ENCODE measurements at places on chromosomes 6 and 20.
A peak's percentile ranks its signal among the peaks of the same experiment; 100 is the strongest.

DNA sequence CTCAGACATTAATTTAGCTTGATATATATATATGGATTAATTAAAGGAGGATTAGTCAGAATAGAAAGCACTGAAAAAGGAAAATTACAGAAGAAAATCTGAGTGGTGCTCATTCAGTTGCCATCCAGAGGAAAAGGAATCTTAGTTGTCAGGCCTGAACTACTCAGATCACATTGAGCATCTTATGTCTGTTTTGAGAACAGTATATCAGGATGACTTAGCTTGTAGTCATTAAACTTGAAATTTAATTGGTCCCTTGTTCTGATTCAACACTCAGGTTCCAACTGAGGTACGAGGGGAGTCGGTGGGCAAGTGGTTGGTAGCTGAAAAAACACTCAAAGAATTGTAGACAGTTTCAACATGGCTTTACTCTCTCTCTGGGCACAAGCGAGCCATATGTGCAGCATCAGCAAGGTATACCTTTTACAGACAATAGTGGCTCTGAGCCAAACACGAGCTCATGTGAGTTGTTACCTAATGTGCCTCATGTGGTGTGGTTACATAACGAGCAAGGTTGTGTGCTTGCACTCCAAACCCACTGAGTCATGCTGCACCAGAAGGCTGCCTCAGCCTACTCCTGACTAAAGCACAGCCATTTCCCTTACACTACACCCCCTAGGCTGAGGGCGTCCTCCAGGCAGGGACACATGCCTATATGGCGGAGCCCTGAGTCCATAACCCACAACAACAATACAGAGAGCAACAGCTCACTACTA, 73.0 kb upstream of the HMGN3 start:
- no peak overlapping the region for H3K4me3 ChIP-seq
- H3K4me1 ChIP-seq = no peaks in the 10 kb centered on the region
- H3K27me3 ChIP-seq = no peaks in the 10 kb centered on the region
- H3K36me3 ChIP-seq = no peaks in the 10 kb centered on the region
- no peak overlapping the region for H3K27ac ChIP-seq

DNA sequence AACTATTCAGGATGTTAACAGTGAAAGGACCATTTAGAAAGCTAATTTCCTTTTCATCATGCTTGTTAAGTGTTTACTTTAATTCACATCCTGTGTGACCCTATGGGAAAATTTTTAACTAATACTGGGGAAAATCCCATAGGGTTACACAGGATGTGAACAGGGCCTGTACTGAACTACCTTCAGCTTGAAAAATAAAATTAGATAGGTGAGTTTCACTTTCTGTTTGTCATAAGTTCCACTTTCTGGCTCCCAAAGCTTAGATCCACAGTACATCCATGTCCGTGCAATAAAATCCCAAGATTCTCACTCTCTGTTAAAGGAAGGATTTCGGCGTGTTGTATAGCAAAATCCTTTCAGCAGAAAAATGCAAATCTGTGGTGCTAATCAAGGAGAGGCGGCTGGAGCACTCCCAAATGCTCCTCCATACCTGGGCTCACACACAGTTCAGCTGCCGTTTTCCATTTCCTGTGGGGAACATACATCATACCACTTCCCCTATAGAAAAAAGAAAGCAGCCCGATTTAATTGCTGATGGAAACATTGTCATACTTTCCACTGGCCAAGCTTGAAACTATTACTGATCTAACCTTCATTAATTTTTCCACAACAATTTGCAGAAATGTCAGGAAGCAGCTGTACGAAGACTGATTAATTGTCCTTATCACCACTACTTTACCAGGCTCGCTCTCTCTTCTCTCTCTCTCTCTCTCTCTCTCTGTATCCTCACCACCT, 125.2 kb downstream of the HIVEP2 start:
- DNase-seq = no peak
- peaks cover 36% of the 10 kb centered on the region for H3K4me1 ChIP-seq
- no peaks in the 10 kb centered on the region for H3K27me3 ChIP-seq
- peaks cover 13% of the 10 kb centered on the region for H3K36me3 ChIP-seq
- H3K4me3 ChIP-seq = peak overlapping the region; percentile 81

DNA sequence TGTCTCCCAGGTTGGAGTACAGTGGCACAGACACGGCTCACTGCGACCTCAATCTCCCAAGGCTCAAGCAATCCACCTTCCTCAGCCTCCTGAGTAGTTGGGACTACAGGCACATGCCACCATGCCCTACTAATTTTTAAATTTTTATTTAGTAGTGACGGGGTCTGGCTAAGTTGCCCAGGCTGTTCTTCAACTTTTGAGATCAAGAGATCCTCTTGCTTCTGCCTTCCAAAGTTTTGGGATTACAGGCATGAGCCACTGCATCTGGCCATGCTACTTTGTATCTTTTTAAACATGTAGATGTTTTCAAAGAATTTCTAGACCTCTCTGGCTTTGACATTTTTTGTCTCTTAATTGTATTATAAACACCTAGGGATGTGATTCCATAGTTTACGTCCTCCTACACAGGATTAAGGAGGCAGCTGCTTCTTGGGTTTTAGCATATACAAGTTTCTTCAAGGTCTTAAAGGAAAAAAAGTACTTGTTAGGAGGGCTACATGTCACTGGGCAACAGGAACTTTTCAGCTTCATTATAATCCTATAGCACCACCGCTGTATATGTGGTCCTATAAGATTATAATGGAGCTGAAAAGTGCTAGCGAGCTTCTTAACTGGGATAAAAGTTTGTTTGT, 1.3 kb downstream of the ADAT2 start:
- H3K4me3 ChIP-seq = peak overlapping the region; percentile 99
- H3K4me1 ChIP-seq = peaks cover 35% of the 10 kb centered on the region
- peak overlapping the region; percentile 95 for H3K27ac ChIP-seq
- H3K36me3 ChIP-seq = peaks cover 15% of the 10 kb centered on the region
- H3K27me3 ChIP-seq = no peaks in the 10 kb centered on the region

- no peaks in the 10 kb centered on the region for H3K4me1 ChIP-seq
- H3K27ac ChIP-seq = no peak overlapping the region
- DNase-seq = no peak
- H3K4me3 ChIP-seq = no peak overlapping the region
Measured at GRCh38 chr20:44419131-44419844, 56.4 kb upstream of the TTPAL start.

- H3K4me1 ChIP-seq = peaks cover 6% of the 10 kb centered on the region
- H3K4me3 ChIP-seq = no peak overlapping the region
- no peaks in the 10 kb centered on the region for H3K27me3 ChIP-seq
- H3K36me3 ChIP-seq = no peaks in the 10 kb centered on the region
- DNase-seq = no peak
Measured at GRCh38 chr6:41573276-41573675, 27.1 kb downstream of the FOXP4 start.

DNA sequence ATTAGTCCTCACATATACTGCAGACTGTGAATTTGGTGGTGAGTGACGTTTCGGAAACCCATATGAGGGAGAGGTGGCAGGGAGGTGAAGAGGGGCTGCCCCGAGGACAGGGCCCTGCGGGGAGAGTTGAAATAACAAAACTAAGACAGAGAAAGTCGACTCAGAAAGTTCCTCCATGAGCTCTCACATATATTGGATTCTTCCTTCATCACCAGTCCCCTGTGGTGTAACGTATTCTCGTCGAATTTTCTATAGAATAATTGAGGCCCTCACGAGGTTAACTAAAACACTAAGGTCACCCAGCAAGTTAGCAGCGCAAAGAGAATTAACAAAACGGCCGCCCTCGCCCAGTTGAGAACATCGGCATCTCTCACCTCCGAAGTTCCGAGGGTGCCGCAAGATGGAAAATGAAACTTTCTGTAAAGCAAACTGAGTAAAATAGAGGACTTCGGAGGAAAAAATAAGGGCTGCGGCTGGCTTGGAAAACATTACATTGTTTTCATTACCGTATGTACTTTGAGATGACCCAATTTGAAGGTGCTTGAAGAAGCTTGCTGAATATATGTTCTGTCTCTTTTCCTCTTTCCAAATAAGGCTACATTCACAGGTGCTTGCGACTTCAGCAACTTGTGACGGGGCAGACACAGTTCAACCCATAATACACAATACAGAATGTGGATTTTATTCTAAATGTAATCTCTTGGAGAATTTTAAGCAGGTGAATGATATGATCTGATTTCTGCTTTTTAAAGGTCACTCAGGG, 490.9 kb upstream of the JARID2 start:
- no peaks in the 10 kb centered on the region for H3K4me1 ChIP-seq
- no peaks in the 10 kb centered on the region for H3K36me3 ChIP-seq
- no peaks in the 10 kb centered on the region for H3K27me3 ChIP-seq
- DNase-seq = no peak
- peak overlapping the region; percentile 72 for H3K27ac ChIP-seq
